ENCODE measurements at places on chromosomes 1 and 21.

DNA sequence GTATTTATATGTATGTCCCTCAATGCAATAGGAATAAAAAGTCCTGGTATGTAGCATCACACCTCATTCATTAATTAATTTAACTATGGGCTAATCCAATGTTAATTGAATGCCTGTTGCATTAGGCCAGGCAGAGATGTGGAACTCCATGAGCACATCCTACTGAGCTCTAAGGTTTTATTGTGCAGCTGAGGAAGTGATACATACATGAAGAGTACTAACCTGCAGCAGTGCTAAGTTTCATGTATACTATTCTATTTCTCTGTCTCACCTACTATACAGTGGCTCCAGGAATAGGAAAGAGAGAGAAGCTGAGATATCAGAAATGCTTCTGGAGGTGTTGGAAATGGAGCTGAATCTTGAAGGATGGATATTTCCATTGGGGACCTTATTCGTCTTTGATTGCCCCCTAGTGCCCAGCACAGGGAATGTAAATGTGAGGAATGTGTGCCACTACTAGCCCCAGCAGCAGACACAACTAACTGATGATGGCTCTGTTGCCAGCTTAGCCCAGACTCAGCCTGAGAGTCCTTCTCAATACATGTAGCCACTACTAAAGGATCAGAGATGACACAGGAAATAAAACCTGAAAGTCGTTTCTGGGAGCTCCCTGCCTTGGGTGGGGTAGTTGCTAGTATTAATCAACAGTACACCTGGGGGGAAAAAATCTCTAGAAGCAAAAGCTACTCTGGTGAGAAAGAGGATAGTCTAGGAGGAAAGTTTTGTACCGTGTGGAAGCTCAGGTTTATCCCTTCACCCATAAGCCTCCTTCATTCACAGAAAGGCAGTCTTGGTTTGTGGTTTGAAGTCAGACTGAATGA lies 173.3 kb upstream of the FOXD3 start:
- no peak for DNase-seq

DNA sequence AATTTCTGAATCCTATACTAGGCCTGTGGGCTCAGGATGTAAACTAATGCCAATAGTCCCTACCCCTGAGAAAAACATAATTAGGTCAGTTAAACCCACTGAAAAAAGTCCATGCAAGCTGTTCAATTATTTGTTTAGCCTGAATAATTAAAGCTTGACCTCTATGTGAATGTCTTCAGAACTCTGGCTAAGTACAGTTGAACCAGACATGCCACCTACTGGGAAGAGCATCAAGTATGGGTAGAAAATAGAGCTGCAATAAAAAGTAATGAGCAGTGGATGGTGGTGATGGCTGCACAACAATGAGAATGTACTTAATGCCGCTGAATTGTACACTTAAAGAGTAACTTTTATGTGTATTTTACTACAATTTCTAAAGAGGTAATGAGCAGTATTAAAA lies 23.6 kb upstream of the SLC19A2 start:
- DNase-seq = no peak

DNA sequence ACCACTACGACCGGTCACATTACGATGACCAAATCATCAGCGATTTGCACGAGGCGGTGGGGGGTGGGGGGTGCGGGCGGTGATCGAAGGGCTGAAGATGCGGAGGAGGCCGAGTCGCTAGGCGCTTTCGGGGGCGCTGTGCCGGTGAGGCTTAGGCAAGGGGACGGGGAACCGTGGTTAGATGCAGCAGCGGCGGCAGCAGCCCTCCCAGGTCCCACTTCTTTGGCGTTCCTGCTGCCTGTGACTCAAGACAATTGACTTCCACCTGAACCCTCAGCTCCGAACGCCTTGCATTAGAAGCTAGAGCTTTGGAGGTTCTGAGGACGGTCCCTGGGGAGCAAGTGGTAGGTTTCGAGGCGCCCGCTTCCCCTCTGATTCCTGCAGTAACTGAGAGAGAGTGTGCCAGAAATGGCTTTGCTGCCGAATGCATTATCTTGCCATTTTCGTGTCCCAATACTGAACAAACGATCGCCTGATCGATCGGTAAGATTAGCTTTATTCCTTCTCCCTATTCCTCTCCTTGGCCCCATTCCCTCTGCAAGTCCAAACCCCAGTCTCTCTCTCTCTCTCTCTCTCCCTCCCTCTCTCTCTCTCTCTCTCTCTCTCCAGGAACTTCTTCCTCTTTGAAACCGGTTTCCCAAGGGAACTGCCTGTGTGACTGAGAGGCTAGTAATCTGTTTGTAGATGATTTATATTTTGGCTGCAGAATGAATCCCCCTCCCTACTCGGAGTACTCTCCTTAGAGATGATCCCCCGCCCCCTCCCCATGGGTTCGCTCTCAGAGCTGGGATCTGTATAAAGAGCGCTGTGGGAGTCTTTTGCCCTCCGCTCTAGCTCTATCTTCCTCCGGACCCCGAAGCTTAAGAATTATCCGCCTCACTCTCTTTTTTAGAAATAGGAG lies 735 bp upstream of the BRINP3 start:
- DNase-seq = no peak

DNA sequence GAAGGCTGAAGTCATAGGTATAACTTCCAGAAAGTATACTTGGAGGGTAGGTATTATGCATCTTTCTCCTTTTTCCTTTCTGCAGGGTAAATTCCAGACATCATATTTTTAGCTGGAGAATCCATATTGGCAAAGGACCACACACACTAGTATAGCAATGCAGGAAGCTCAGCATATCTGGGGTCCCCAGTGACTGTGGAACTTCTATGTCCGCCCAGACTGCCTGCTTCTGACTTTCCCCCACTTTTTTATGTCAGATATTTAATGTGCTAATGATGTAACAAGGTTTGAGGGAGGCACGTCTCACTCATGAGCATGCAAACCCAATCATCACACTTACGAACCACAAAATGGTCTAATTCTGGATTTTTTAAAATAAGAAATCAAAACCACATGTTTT lies 90.4 kb downstream of the BACH1 start:
- no peak for DNase-seq

- no peak for DNase-seq
Measured at GRCh38 chr1:36515315-36516138, 32.8 kb upstream of the CSF3R start.

- no peak for DNase-seq
Measured at GRCh38 chr1:157042846-157043245, 2.7 kb downstream of the ARHGEF11 start.

DNA sequence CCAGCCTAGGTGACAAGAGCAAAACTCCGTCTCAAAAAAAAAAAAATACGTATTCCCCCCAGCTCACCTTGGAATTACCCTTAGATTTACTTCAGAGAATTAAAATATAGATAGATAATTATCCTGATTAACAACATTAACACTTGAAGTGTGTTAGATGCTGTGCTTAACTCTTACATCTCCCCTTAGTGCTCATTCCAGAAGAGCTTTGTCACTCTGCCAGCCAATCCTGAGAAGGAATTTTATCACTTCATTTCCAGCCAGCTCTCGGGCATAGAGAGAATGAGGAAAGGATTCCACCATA lies 1.6 kb upstream of the SHC1 start:
- no peak for DNase-seq

GRCh38 chr1:180533266-180533987 lies 25.3 kb upstream of the OVAAL start:
- no peak for DNase-seq

GRCh38 chr1:185257950-185258208 lies 59.2 kb downstream of the IVNS1ABP start:
- DNase-seq = no peak

GRCh38 chr1:3775490-3776230 lies 3.1 kb downstream of the SMIM1 start:
- no peak for DNase-seq

- no peak for DNase-seq
Measured at GRCh38 chr21:38948377-38949069, 142.8 kb downstream of the ETS2 start.

DNA sequence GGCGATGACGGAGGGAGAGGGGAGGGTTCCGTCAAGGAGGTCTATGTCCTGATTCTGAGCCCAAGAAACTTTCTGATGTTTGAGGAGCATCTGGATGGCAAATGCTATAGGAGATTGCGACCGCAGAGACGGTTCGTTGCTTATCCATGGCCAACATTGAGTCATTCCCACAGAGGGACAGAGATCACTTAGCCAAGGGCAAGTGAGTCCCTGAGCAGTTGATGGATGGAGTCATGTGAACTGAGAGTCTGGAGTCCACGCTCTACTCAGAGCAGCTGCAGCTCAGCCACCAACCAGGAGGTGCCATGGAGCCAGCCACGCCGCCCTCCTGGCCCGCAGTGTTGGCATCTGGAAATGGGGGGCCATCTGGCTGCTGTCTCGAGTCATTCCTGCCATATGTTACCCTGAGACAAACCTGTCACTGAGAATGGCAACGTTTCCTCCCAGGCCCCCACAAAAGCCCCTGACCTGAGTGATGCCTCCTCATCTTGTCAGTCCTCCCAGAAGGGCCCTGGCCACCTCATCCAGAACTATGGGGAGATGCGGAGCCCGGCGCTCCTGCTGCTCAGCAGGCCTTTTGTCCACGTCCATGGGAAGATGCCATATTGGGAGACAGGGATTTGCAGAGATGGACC lies 58.6 kb downstream of the ATP5PO start:
- DNase-seq = no peak

- DNase-seq = no peak
Measured at GRCh38 chr21:31543191-31543590, 116.3 kb upstream of the SOD1 start.

- no peak for DNase-seq
Measured at GRCh38 chr21:44304877-44305293, 5.0 kb downstream of the PFKL start.

DNA sequence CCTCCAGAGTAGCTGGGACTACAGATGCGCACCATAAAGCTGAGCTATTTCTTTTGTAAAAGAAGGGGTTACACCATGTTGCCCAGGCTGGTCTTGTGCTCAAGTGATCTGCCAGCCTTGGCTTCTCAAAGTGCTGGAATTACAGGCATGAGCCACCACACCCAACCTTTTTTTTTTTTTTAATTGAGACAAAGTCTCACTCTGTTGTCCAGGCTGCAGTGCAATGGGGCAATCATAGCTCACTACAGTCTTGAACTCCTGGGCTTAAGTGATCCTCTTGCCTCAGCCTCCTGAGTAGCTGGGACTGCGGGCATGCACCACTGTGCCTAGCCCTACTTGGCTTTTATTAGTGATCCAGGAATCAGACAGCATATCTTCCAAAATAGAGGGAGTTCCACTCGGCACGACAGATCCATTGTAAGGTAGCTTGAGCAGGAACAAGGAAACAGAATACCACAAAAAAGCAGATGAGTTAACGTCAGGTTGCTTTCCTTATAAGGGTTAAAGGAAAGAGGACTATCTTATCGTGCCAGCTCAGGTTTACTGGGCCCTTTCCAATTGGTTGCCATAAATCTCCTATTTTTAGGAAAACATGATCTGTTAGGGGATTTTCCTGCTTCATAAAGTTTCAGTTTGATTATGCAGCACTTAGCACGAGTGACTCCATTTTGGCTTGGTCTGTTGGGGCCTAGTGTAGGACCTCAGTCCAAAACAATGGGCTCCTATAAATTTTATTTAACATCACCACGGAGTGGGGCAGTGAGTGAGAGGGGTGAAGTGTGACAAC lies 45.2 kb downstream of the NENF start:
- no peak for DNase-seq

DNA sequence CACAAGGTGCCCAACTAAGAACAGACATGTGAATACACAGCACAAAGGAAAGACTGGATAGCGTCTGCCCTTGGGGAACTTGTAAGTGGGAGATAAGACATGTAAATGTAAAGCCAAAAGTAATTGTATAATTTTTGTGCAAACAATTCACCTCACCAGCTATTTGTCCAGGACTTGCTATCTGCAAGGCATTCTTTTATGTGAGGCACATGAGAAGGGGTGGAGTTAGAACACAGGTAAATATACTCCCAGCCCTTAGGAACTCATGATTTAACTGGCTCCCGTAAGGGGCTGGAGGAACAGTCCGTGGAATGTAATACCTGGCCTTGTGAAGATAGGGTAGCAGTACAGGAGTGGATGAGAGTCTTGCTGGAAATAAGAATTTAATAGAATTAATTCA lies 61.3 kb downstream of the CDK18 start:
- no peak for DNase-seq

DNA sequence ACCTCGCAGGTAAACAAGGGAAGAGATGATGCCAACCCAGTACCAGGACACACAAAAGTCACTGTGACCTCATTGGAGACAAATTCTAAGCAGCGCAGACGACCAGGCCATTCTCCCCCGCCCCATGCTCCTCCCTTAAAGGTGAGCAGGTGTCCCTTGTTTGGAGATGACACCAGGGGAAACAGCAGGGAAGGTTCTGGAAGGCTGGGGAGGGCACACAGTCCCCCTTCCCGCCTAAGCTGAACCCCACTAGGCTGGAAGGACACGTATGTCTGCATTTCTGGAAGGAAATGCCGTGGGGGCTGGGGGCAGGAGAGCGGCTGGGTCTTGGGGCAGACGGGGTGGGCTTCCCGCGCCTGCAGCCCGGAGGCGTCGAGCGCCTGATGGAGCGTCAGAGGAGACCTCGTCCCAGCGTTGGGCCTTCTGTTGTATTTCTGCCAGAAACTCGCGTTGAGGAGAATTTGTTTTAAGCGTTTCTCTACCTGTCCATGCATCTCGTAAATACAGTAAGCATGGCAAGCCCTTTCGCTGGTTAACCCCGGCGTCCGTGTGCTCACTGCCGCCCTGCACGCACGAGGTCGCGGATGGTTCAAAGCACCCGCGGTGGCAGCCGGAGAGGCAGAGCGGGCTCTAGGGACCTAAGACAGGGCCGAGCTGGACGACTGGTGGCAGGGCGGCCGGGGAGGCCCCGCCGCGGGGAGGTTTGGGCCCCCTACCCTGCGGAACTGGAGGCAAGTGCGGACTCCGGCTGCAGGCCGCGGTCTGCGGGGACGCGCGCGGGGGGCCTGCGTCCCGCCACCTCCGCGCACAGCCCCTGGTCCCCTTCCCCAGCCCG lies 1.2 kb upstream of the LHX4 start:
- no peak for DNase-seq

DNA sequence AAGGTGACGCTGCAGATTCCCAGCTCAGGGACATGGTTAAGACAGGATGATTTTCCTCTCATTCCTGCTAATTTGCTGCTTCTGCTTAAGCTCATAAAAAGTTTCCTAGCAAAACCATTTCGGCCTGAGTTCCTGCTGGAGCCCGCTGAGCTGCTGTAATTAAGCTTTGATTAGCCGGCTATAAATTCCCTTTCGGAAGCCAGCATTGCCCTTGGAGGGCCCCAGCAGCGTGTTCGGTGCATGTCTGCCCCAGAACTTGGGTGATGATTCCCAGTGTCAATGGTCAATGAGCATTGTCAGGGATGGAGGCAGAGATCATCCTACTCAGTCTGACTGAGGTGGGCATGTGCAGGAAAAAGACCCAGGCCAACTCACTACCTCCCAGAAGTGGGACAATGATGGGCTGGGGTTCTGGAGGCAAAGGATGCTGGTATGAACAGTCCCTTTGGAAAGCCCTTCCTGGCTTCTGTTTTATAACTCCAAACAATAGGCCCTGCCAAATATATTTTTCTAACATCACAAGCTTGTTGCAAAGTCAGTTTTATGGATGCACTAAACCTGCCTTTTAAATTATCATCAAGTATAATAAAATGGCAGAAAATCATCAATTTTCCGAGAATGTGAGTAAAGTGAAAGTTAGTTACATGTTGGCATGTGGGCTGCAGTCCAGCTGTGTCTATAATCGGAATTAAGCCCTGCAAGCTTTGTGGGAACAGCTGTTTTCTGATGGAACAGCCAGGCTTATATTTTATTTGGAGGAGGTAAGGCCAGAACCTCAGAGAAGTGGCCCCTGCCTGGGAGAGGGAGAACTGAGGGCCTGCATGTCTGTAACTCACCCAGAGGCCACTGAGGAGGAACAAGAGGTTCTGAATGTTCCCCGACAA lies 257.1 kb downstream of the GRIK3 start:
- DNase-seq = no peak
